T-helper 2 cell treated with Interferon-gamma antibody and Interleukin-4, amounts not matched to agents 100 ng/mL and 5 ng/mL, for 36 hours (primary cell): ENCODE measurements at places on chromosomes 5 and 9. TPM values are rescaled to one million over a fixed set of nuclear protein-coding genes. Genes with fewer than 3 reads are reported as not detected.

The CYFIP2 gene
- total RNA-seq = 379 and 383 TPM in 2 replicates

The CTXN3 gene
- total RNA-seq = not detected in 2 replicates

The CKMT2 gene
- total RNA-seq = not detected in 2 replicates

The SPRY4 gene
- total RNA-seq = 0.23 and 0.25 TPM in 2 replicates

The IFNA21 gene
- not detected in 2 replicates for total RNA-seq

The C5orf58 gene
- not detected in 2 replicates for total RNA-seq

The DIRAS2 gene
- not detected in 2 replicates for total RNA-seq

The SPATA31E1 gene
- not detected in 2 replicates for total RNA-seq

The MAST4 gene
- 14.0 and 14.3 TPM in 2 replicates for total RNA-seq

The URM1 gene
- total RNA-seq = 76.9 and 77.9 TPM in 2 replicates

The TPPP gene
- total RNA-seq = 0.18 and 0.34 TPM in 2 replicates

The C5orf34 gene
- total RNA-seq = 7.9 and 8.0 TPM in 2 replicates

The CCDC152 gene
- 6.3 TPM in 2 replicates for total RNA-seq

The C1QTNF2 gene
- total RNA-seq = not detected in 2 replicates

The SLC2A6 gene
- 2.6 and 2.7 TPM in 2 replicates for total RNA-seq

The CAVIN4 gene
- 0.43 and 0.66 TPM in 2 replicates for total RNA-seq

The ARID3C gene
- 0.14 TPM in 2 replicates for total RNA-seq

The NKD2 gene
- 33.6 and 34.4 TPM in 2 replicates for total RNA-seq

The PLCXD3 gene
- not detected in 2 replicates for total RNA-seq

The RNF224 gene
- 0.14 TPM in 1 of 2 replicates, not detected in the other for total RNA-seq

The AGXT2 gene
- total RNA-seq = not detected in 2 replicates

The TNFSF15 gene
- 0.64 and 0.73 TPM in 2 replicates for total RNA-seq

The SLCO4C1 gene
- total RNA-seq = 1.8 and 2.0 TPM in 2 replicates

The PCDHA10 gene
- total RNA-seq = not detected in 2 replicates

The ANXA1 gene
- 200 and 207 TPM in 2 replicates for total RNA-seq
